ENCODE measurements at places on chromosomes 4 and X.

GRCh38 chr4:165326831-165327210 lies 648 bp upstream of the MSMO1 start:
- DNase-seq, result no peak

- no peak for DNase-seq
These were observed 741 bp downstream of the ANAPC4 start for GRCh38 chr4:25377572-25378436.

- DNase-seq, result no peak
These were observed 29.2 kb downstream of the SLAIN2 start for GRCh38 chr4:48370260-48371134.

- DNase-seq, result no peak
These were observed 75.0 kb downstream of the MGST2 start for GRCh38 chr4:139740531-139741041.

DNA sequence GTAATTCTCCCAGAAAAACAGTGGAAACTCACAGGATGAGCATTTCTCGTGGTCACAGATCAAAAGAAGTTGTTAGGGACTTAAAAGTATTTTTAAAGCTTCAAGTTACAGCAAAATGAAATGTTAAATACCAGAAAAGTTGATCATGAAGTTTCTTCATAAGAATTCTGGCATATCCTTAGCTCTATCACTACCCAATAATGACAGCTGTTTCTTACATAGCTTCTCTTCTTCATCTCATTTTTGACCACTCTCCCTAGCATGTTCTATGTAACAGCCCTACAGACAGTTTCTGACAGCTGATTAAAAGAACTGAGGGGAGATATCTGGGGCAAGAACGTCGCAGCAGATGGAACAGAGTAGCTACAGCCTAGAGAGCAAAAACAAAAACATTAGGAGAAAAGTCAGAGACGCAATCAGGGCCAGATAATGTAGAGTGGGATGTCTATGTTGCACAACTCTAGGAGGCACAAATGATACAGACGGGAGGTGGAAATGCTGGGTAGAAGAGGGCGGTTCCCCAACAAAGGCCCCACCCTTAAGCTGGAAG lies 108.7 kb downstream of the CORIN start:
- DNase-seq, result no peak

GRCh38 chrX:49876750-49877149 lies 2.5 kb upstream of the USP27X start:
- no peak for DNase-seq

GRCh38 chr4:88866862-88867550 lies 169.4 kb upstream of the NAP1L5 start:
- no peak for DNase-seq
